ENCODE measurements at places on chromosomes 12 and 14.

- ATAC-seq, result no peak
Measured at GRCh38 chr12:102095677-102096263, 24.1 kb downstream of the NUP37 start.

DNA sequence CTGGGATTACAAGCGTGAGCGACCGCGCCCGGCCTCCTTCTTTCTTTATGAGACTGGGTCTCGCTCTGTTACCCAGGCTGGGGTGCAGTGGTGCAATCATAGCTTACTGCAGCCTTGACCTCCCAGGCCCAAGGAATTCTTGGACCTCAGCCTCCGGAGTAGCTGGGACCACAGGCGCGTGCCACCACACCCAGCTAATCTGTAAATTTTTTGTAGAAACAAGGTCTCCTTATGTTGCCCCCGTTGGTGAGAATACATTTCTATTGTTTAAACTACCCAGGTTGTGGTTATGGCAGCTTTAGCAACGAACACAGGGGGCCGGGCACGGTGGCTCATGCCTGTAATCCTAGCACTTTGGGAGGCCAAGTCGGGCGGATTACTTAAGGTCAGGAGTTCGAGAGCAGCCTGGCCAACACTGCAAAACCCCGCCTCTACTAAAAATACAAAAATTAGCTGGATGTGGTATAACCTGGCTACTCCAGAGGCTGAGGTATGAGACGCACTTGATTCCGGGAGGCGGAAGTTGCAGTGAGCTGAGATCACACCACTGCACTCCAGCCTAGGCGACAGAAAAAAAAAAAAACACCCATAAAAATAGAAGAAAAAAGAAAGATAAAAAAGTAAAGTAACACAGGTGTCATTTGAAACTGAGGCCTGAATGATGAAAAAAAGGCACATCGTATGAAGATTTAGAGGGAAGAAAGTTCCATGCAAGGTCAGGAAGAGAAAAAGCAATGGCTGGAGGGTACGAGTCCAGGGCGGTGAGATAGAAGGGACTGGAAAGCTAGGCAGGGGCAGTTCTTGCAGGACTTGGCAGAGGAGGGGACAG lies 977 bp upstream of the TMEM120B start:
- no peak for ATAC-seq

GRCh38 chr12:53267306-53267998 lies 647 bp upstream of the ESPL1 start:
- peak; percentile 14 for ATAC-seq

DNA sequence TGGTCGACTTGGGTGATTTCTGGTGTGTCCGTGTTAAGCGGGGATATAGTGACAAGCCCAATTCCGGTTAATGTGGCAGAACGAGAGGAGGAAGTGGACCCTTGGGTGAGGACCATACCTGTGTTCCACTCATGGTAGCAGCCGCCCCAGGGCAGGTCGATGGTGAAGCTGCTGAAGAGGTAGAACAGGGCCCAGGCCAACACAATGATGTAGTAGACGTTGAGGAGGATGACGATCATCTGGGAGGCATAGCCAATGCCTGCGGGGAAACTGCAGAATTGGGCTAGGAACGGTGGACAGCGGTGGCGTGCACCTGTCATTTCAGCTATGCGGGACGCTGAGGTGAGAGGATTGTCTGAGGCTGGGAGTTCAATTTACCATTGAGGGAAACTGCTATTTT lies 20.1 kb downstream of the SLC6A13 start:
- ATAC-seq, result no peak

- ATAC-seq, result peak; percentile 65
Measured at GRCh38 chr12:47316609-47317049, 236.9 kb upstream of the AMIGO2 start.

DNA sequence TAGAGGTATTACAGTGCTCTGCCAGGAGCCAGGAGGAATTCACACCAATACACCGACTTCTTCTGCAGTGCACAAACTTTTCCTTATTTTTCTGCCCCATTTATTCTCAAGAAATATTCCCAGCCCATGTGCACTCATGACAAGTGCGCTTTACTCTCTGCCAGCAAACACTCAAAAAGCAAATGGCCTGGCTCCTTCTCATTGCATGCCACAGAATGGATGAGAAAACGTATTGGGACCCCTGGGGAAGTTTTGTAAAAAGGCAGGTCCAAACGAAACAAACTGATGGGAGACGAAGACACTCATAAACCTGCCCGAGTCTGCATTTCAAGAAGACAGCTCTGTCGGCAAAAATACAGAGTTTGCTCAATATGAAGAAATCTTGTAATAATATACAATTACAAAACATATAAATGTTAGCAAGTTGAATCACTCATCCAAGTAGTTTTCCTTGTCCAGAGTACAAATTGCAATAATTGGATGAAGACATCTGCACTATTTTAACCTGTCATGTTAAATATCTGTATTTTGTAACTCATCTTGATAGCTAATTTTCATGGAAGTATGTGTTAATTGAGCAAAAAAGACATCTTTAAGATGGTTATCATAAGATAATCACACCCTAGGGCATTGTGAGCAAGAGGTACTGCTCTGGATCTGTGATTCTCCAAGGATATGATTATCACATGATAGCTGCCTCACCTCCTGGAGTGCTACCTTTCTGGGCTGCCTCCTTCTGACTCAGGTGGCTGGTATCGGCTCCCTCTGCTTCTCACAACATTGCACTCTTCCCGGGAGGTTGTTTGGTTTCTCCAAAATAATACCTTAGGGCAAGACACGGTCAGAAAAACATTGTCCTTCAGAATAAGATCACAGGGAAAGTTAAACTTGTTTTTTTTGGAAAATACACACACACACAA lies 260.8 kb upstream of the G2E3 start:
- ATAC-seq, result no peak

DNA sequence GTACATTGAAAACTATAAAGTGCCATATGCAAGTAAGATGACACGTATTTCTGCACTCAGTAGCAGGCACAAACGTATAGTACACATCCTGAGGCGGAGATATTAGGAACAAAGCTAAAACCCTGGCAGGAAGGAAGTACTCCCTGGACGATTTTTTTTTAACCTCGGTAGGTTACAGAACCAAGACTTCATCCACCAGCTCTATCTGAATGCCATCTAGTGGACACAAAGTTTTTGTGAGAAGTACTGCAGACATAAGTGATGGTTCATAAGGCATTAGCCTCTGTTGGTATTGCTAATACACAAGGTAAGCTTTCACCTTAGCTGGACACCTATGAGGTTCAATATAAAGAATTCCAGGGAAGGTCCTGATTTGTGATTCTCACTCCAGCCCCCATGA lies 83.0 kb upstream of the CCDC196 start:
- no peak for ATAC-seq

- no peak for ATAC-seq
Measured at GRCh38 chr12:127355061-127355841, 911.7 kb upstream of the TMEM132C start.

DNA sequence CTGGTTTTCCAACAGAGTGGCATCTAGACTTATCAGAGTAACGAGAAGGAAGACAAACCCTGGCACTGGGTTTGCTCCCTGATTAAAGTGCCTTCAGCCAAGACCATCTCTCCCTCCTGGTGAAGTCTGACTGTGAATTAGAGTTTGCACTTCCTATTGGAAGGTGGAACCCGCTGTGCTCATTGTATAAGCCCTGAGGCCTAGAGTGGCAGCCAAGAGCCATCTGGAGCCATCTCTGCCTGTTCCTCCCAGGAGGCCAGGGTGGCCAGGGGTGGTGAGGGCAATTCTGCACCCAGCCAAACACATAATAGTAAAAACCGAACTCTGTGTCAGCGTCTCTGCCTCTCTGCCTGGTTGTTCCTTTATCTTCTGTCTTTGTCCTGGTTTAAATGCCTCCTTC lies 25.0 kb downstream of the MFAP5 start:
- ATAC-seq, result no peak

DNA sequence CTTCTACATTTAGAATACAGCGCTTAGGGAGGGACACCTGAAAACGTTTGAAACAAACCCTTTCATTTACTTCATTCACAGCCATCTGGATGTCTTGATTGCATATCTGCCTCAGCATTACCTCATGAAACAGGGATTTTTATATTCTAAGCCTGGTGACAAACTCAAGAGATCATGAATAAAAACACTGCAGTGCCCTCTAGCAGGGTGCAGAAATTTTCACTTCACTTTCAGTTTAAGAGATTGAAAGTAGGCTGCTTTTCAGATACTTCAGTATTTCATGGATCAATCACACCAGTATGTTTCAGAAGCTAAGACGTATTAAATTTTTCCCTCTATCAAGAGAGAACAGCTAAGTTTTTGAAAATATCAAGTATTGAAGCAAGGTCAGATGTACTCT lies 467.8 kb downstream of the MDGA2 start:
- ATAC-seq, result no peak
